ENCODE measurements at places on chromosomes 12 and 14. TPM values are rescaled to one million over a fixed set of nuclear protein-coding genes. Genes with fewer than 3 reads are reported as not detected.
A peak's percentile ranks its signal among the peaks of the same experiment; 100 is the strongest.

The NAV3 gene
- 12.0 TPM for total RNA-seq

The PLEKHH1 gene
- 33.9 TPM for total RNA-seq

DNA sequence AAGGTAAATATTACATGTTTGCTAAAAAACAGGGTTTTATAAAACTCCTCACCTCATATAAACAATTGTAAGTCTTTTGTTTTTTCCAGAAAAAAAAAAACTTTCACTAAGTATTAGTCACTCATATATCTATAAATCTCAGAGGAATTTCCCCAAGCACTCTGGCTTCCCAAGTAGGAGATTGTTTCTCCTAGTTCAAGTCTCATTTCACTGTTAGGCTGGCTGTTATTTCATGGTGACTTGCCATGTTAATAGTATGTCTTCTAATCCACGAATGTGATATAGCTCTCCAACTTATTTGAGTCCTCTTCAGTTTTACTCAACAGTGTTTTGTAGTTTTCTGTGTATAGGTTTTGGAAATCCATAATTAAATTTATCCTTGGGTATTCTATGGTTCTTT lies 61.6 kb downstream of the CAPZA3 start:
- DNase-seq = no peak

- no peak for DNase-seq
Observed at GRCh38 chr14:60945984-60946383, 34.9 kb downstream of the TRMT5 start.

DNA sequence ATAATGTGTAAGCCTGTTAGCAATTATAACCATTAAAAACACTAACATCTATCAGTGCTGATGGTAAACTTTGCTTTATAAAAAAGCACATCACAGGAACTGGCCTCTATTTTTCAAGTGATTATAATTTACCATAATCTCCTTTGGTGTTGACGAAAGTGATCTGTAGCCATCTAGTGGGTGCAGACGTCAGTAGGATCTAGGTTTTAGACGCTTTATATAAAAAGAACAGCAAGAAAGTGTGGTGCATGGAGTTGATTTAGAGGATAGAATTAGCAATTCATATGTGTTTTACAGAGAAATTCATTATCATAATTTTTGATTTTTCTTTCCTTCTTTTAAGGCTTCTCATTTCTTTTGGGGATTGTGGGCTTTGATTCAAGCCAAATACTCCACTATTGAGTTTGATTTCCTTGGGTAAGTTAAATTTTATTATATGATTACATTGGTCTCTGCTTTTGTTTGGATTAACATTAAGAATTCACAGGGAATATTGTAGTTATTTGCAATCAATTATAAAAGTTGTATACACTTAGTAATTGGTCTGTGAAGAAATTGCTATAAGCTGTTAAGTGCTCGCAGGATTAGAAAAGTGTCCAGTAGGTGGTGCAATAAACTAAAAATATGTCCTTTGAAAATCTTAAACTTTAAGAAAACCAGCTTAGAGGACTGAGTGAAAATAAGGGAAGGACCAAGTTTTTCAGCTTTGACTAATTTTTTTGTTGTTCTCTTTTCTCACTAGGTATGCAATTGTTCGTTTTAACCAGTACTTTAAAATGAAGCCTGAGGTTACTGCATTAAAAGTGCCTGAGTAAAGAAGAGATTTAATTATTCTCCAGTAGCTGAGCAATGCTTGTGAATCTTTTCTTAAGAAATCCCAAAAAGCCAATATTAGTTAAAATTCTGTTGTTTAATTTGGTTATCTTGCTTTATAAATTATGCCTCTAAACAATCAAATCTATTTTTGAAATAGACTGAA lies 59.5 kb downstream of the ETNK1 start:
- DNase-seq = peak; percentile 69

DNA sequence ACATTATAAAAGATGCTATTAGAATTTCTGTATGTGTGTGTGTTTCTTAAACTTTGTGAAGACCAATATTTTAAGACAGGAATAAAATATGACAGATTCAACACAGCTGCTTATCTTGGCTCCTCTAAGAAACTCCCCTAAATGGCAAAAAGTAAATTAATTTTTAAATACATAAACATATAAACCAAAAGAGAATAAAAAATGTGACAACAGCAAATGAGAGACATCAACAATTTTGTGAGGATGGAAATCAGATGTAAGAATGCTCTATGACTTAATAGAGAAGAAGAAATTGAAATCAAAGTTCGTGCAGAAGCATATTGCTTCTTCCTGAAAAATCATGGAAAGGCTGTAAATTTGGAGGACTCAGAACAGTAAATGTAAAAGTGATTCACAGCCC lies 1083.8 kb downstream of the FLRT2 start:
- DNase-seq = no peak

- no peak for DNase-seq
Observed at GRCh38 chr14:87638196-87638595, 354.8 kb downstream of the GALC start.

The NGB gene
- 1.0 TPM for total RNA-seq

- DNase-seq = no peak
Observed at GRCh38 chr14:101743701-101744100, 17.8 kb upstream of the PPP2R5C start.

- DNase-seq = no peak
Observed at GRCh38 chr12:10900530-10900929, 8.8 kb downstream of the TAS2R13 start.

DNA sequence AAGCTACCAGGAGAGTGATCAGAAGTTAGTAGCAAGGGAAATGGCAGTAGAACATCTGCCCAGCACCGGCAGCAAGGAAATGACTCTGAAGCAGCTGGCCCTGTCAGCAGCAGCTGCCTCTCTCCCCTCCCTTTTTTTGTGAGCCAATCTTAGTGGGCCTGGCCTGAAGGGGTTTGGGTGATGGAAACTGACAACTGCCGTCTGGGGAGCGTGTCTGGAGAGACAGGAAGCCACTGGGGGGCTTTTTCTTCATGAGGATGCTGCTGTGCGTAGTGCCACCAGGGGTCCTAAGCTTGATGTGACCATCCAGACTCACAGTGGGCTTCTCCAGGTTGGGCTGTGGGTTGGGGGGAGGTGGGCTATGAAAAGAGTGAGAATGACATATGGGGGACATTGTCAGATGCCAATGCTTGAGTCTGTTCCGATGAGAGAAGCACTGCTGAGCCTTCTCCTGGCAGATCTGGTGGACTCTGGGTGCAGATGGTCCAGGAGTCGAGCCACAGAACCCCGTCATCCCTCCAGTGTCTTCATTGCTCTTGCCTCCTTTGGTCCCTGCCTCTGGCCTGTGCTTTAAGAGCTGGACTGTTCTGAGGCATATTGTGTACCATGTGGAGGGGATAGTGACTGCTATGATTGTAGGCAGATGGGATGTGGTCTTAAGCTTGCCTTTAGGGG lies 87.6 kb upstream of the HIF1A start:
- DNase-seq = peak; percentile 46

The LALBA gene
- not detected for total RNA-seq

DNA sequence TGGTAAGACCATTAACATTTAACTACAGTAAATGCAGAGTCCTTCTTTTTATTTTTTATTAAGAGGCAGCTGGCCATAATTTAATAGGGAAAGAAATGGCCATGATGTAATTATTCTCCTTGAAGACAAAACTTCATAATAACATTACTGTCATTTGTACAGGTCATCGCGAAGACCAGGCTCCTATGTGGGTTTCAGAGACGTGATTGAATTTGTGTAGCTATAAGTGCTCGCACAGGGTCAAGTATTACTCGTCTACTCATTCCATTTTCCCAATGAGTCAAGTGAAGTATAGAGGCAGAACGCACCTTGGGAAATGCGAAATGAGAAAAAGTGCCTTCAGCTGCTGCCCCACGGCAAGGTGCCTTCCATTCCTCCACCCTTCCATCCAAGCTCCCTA lies 40.4 kb downstream of the EGLN3 start:
- no peak for DNase-seq

GRCh38 chr14:103898711-103899110 lies 29.5 kb upstream of the TDRD9 start:
- DNase-seq = no peak

DNA sequence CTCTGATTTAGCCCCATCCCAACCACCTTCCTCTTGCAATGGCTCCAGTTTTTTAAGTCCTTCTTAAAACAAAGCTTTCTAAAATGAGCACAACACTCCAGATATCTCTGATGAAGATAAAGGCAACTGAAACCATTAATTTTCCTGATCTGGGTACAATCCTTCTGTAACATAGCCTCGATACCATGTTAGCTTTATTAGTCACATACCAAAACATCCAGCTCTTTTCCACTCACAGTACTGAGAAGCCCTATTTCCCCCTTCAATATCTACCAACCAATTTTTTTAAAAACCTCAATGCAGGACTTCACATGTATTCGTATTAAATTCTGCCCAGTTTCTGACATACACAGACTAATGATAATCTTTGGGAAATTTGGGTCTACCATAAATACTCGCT lies 105.9 kb downstream of the MED13L start:
- no peak for DNase-seq
